ENCODE measurements at places on chromosomes 5 and 9.

DNA sequence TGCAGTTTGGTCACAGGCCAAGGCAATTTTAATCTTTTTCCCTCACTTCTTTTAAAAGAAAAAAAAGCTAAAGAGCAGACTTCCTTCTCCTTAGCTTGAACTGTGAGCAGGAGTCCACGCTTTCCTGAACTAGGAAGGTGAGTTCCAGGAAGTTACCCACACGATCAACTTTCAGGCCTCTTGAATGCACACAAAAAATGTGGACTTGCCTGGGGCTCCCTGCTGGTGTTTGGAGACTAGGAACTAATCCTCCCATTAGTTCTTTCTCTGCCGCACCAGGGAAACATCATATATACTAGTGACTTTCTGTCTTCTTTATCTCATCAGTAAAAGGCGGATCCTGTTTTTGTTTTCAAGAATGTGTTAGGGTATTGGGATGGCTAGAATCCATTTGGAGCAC lies 240.0 kb downstream of the GOLPH3 start:
- no peak for DNase-seq

GRCh38 chr9:68872026-68872501 lies 141.8 kb downstream of the PRKACG start:
- no peak for DNase-seq

- DNase-seq, result no peak
These were observed 7.2 kb downstream of the NDUFS6 start for GRCh38 chr5:1808439-1808838.

DNA sequence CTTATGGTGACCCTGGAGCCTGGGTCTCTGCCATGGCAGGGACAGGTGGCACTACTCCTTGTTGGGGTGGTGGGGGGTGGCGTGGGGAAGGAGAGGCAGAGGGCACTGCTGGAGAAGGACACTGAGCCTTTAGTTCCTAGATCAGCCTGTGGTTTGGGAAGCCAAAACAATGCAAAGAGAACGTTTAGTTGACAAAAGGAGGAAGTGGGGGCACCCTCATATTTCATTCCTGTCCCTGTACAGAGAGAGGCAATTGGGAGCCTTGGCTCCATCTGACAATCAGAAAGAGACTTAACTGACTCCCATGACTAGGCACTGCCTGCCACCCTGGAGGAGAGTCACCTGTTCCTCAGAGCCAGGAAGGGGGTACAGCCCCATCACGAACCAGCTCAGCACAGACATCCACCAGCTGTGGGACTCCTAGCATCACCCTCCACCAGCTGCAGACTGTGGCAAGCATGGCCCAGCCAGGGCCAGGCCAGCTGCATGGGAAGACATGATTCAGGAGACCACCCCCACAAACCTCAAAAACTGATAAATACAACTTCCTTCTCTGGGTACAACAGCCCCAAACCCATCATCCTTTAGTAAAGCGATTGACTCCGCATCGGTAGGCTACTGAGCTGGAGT lies 257.5 kb downstream of the HSPA4 start:
- no peak for DNase-seq

- DNase-seq, result no peak
These were observed 149.1 kb downstream of the FBXL17 start for GRCh38 chr5:108232805-108233204.

GRCh38 chr5:118461436-118461835 lies 526.9 kb downstream of the DTWD2 start:
- no peak for DNase-seq

DNA sequence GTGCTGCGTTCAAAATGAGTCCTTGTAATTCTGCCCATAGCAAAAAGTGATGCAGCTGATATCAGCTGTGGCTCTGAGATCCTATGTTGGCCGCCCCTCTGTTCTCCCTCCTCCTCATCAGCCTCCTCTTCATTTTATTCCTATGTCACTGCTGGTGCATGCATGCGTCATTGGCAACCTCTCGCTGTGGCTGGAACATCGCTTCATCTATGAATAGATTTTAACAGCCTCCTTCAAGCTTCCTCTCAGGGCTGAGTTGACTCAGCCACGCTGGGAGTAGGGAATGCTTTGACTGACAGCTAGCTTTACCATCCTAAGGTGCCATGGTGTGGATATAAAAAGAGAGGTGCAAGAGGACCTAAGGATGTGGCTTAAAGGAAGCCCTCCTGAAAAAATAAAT lies 303.5 kb downstream of the PLK2 start:
- DNase-seq, result peak; percentile 33

DNA sequence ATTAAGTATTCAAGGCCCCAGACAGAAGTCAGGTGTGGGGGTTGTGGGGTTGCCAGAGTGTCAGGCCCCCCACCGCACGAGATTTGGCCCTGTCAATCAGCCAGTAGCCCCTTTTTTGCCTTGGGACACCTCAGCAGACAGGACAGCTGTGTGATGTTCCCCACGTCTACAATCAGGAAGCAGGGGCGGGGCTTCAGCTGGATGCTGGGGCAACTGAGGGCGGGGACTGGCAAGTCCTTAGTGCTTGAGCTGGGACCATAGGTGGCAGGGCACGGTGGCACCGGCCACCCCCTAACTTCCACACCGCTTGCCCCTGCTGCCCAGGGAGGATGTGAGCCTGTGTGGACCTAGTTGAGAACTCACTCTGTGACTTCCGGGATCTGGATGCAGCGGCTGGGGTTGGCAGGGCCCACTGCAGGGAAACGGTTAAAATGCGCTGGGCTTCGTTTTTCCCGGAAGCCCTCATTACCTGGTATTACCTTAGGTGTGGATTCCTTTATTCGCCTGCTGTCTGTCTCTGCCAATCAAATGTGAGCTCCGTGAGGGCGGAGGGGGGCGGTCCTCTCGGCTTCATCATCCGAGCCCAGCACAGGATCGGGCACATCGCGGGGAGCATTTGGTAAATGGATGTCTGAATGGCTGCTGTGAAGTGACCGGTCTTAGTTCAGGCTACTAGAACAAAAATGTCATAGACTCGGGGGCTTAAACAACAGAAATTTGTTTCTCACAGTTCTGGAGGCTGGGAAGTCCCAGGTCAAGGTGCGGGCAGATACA lies 7.5 kb upstream of the GTF3C5 start:
- DNase-seq, result peak; percentile 39

GRCh38 chr5:150649108-150650020 lies 8.9 kb downstream of the SYNPO start:
- no peak for DNase-seq

DNA sequence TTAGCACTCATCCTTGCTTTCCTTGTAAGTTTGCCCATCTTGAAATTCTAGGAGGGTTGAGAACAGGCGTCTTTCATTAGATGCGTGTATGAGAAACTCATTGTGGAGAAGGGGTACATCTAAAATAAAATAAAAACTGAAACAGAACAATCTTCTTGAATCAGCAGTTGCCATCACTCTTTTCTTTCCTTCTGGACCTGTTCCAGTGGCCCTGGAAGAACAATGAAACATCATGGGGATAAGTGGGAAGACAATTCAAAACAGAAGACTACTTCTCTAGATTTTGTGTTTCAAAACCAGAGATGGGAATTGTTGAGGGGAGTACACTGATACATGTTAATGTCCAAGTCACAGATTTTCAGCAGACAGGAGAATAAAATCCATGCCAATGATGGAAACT lies 59.9 kb downstream of the SLC1A3 start:
- DNase-seq, result no peak

- no peak for DNase-seq
These were observed 45.5 kb upstream of the IFNE start for GRCh38 chr9:21527579-21527978.

- DNase-seq, result no peak
These were observed 24.4 kb upstream of the SMAD5 start for GRCh38 chr5:136108180-136108611.

DNA sequence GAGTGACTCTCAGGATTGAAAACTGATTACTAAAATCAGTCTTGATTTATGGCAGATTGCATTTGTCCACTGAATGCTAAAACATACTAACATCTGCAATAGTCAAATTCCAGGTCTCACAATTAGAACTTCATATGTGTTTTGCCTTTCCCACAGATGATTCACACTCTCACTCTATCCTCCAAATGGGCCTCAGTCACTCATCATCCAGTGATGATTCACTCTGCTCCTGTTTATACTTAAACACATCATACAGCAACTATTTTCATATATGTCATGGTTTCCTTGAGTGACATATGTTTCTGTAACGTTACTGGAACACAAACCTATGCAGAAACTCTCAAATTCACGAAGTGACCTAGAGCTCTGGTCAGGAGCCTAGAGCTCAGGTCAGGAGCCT lies 512.9 kb downstream of the HINT1 start:
- no peak for DNase-seq

DNA sequence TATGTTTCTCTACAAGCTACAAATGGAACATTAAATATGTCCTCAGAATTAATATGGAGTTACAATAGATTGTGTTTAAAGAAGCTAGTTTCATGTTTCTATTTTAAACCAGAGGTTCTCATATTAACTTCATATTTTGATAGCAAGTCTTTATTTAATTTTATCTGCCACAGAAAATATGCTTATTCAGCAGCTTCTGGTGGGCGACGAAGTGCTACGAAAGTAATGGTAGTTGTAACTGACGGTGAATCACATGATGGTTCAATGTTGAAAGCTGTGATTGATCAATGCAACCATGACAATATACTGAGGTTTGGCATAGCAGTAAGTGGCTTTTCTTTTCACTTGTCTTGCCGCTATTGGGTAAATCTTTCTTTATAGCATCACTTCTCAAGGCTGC lies 54.2 kb downstream of the MOCS2 start:
- no peak for DNase-seq

DNA sequence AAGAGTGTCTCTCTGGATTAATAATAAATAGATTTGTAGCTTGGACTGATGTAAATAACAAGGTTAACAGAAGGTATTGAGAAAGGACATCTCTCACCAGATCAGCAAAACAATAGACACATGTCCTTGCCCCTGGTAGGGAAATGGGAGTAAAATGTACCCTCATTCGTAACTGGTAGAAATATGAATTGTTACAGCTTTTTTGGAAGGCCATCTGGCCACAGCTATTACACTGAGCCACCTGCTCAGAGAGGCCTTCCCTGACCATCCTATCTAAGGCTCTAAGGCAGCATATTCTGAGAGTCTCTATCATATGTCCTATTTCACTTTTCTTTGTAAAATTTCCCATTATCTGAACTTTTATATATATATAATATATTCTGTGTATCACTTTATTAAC lies 129.1 kb upstream of the MAP1B start:
- no peak for DNase-seq

GRCh38 chr9:86341007-86341491 lies 13.2 kb downstream of the TUT7 start:
- no peak for DNase-seq

DNA sequence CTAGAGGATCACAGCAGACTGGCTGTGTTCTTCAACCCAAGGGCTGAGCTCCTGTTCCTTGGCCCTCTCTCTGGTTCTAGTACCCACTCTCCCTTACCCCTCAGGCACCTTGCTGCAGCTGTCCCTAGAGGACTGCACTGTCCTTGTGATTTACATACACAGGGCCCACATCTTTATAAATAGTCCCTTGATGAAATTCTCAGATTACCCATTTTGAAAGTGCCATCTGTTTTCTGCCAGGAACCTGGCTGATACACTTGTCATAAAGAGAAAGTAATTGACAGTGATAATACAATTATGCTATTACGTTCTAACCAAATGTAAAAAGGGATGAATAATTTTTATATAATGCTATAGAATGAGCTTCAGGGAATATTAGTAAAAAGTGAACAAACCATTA lies 16.5 kb upstream of the SPARC start:
- peak; percentile 92 for DNase-seq

GRCh38 chr5:154625031-154625430 lies 130.1 kb upstream of the LARP1 start:
- no peak for DNase-seq

DNA sequence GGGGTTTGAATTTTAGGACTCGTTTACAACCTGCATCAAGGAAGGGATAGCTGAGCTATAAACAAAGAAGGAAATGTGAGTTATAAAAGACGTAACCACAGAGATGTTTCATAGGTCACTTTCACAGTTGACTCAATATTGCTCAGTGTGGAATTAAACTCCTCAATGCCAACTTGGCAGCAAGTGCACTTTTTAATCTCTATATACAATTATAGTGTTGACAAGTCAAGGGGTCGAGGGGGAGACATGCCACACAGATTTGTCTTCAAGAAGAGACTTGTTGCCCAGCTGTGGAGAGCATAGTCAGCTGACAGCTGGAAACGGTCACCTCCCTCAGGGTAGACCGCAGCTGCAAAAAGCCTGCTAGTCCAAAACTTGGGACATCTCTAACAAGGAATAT lies 163.4 kb upstream of the DMAC1 start:
- no peak for DNase-seq

DNA sequence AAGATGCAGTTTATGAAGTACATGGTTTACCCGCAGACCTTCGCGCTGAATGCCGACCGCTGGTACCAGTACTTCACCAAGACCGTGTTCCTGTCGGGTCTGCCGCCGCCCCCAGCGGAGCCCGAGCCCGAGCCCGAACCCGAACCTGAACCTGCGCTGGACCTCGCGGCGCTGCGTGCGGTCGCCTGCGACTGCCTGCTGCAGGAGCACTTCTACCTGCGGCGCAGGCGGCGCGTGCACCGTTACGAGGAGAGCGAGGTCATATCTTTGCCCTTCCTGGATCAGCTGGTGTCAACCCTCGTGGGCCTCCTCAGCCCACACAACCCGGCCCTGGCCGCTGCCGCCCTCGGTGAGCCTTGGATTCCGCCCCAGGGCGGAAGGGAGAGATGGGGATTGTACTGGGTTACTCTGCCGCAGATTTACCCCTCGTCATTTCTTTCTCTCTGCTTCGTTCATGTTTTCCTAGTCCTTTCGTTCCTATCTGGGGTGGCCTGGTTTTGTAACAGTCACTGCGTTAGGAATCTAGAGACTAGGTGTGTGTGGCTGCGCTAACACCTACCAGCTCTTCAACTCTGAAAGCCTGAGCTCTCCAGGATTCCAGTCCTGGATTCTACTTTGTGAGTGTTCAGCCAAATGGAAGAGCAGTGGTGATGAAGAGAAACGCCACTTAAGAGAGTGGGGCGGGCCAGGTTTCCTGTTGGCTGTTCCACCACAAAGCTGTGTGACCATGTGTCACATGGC lies 638 bp downstream of the MRPS30 start:
- DNase-seq, result peak; percentile 41

GRCh38 chr9:77697238-77697984 lies 49.3 kb upstream of the GNA14 start:
- DNase-seq, result no peak

DNA sequence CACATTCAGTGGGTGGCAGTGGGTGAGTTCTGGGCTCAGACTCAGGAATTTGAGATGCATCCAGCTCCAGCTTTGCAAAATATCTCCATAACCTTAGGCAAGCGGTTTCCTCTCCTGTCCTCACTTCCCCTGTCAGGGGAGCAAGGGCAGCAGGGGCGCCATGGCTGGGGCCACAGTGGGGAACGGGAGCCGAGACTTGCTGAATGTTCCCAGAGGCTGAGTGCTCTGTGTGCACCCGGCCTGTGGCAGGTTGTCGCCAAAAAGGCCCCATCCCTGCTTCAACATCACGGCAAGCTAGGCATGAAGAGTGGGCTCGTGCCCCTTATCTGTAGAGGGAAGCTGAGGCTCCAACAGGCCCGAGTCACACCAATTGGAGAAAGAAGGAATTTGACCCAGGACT lies 268.8 kb downstream of the NSG2 start:
- no peak for DNase-seq

- DNase-seq, result no peak
These were observed 124.3 kb upstream of the CXCL14 start for GRCh38 chr5:135703016-135703550.

GRCh38 chr9:20286969-20287368 lies 335.3 kb downstream of the MLLT3 start:
- no peak for DNase-seq

GRCh38 chr5:88872971-88873370 lies 10.0 kb downstream of the MEF2C start:
- no peak for DNase-seq
